ENCODE measurements at places on chromosomes 4 and X.

DNA sequence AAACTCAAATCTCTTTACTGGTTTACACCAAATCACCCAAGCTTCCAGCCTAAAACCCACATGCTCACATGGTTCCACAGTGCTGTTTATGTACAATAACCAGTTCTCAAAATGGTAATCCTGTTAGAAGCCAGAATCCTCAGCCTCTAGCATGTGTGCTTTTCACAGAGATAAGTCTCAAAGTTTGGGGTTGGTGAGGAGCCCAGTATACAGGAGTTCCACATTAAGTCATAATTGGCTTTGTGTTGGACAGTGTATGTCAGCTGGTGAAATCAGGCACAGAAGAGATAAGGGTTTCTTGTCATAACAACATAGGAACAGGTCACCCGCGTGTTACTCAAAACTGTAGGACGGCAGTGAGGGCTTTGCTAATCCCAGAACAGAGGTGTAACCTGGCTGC lies at the start of gene TRIML1:
TSS of gene TRIML1 (plus strand) at position 301 of the 400 bp plus-strand sequence. CDS start 118 bp downstream, outside the sequence.
- no peak for DNase-seq

- DNase-seq: no peak
These were observed 519.5 kb upstream of the FTHL17 start for GRCh38 chrX:31591355-31591754.

- DNase-seq: no peak
These were observed 103.4 kb upstream of the PDLIM3 start for GRCh38 chr4:185638548-185639301.

DNA sequence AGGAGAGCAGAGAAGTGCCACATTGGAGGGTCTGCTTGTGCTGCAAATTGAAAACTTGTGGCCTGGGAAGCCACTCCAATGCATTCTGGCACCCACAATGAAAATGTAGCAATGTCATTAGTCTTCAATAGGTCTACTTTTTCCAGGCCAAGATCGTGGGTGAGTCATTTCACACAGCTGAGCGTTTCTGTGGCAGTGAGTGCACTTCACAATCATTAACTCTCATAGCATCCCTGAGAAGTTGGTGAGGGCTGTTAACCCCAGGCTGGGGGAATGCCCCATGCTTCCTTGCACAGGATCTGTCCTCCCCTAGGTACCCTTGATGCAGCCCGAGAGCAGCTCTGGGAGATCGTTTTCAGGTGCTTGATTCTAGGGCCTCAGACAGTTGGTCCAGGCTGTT lies 196.8 kb upstream of the ATP6AP2 start:
- DNase-seq: no peak

GRCh38 chrX:68916891-68917290 lies 88.1 kb downstream of the EFNB1 start:
- DNase-seq: peak; percentile 32

GRCh38 chr4:32219306-32220075 lies 1499.3 kb downstream of the PCDH7 start:
- no peak for DNase-seq

GRCh38 chr4:15774020-15774420 lies 4.1 kb upstream of the CD38 start:
- DNase-seq: no peak

GRCh38 chr4:75229806-75230570 lies 284.2 kb downstream of the RCHY1 start:
- DNase-seq: no peak

DNA sequence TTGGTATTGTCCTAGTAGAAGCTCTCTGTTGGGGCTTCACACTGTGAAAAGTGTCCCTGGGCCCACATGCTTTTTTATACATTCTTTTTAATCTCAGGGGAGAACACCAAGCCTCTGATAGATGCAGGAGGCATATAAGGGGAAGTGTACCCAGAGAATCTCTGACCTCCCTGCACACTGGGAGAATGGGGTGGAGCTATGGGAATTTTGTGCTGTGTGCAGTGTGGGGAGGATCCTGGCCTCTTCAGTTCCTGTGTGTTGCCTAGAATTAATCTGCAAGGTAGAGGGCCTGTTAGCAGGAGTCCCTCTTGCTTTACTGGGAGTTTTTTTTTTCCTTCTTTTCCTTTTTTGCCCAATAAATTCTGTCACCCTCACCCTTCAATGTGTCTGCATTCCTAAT lies 49.2 kb upstream of the SPIN4 start:
- no peak for DNase-seq

DNA sequence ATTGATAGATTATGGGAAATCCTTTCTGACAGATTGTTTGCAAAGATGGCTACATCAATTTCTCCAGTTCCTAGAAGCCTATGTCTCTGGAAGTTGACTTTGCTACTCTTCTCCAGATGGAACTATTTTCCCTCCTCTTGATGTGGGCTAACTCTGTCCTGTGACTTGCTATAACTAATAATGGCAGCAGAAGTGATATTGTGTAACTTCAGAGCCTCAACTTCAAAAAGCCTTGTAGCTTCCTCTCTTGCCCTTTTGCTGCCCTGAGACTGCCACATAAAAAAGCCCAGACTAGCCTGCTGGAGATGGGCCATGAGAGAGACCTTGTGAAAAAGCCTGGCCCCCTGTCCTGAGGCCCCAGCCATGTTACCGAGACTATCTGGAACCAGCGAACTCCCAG lies 210.7 kb upstream of the SLC7A11 start:
- no peak for DNase-seq

DNA sequence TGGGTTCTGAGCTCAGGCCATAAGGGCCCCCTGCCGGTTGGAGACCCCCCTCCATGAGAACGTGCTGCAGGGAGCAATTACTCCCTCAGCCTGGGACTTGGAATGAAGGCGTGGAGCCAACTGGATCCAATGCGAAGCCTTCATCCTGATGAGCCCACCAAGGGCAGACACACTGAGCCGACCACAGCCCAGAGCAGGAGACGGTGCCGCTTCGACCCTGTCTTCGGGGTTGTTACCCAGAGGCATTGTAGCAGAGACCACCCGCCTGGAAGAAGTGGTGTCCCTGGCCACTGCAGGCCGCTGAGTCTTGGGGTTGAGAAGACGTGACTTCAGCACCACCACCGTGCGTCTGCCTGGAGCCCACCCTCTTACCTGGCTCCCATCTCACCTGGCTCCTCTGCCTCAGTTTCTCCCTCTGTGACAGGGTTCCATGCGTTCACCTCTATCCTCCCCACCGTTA lies 7.0 kb upstream of the NKX1-1 start:
- peak; percentile 21 for DNase-seq

GRCh38 chr4:185761352-185762235 lies 50.4 kb downstream of the SORBS2 start:
- DNase-seq: no peak

DNA sequence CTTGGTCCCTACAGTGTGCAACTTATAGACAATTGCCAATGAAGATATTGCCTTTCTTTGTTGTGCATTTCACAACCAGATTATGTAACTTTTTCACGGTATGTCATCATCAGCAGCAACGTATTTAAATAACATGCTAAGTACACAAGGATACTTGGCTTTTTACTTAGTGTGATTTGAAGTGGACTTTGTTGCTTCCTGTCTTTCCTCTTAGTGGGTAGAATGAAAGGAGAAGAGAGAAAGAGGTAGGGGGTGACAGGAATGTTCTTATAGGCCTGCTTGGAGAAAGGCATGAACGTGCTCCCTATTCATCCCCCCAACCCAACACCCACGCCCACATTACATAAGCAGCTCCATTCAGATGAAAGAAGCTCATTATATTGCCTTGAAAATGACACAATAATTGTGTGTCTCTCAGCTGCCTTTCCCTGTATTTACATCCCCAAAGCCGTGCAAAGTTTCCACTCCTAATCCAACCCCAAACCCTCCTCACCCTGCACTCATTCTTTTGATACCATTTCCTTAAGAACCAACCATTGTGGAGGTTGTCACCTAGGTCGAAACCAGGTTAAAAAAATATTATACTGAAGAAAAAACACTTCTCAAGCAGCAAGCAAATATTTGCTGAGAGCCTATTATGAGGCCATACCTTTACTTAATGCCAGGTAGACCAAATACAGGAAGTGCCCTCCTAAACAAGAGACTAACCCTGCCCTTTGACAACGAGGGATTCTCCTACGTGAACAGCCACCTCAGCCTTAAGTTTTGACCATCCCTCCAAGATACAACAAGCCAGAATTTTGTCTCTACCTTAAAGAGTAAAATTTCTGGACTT lies 25.2 kb upstream of the GK start:
- DNase-seq: no peak

- no peak for DNase-seq
These were observed 470.0 kb upstream of the INTU start for GRCh38 chr4:127162741-127163140.

GRCh38 chrX:48992341-48992740 lies 9.7 kb downstream of the GRIPAP1 start:
- DNase-seq: peak; percentile 51

GRCh38 chr4:99252746-99253145 lies 33.7 kb upstream of the ADH6 start:
- no peak for DNase-seq

DNA sequence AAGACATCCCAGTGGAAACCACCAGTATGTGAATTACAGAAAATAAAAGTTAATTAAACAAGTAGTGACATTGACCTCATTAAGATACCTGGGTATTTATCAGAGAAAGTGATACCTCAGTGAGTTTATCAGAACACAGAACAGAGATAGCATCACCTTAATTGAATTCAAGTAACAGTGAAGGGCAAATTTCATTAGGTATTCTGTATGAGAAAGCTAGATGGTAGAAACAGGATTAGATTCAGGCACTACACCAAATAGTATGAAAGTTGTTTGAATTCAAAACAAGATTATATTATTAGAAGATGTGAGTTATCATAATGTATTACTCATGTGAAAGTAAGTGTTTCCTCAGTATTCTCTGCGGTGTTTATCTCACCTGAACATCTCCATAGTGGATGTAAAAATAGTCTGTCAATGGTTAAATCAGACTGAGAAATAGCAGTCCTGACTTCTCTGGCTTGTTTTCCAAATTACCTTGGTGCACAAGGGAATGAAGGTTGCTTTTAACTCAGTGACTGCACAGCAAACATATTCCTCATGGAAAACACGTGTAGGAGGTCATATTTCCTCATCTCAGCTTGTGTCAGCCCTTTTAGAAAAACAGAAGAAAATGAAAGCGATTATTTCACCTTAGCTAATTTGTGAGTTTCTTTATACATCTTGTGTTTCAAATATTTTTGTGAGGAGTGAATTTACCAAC lies 79.9 kb upstream of the PCDH18 start:
- DNase-seq: no peak

DNA sequence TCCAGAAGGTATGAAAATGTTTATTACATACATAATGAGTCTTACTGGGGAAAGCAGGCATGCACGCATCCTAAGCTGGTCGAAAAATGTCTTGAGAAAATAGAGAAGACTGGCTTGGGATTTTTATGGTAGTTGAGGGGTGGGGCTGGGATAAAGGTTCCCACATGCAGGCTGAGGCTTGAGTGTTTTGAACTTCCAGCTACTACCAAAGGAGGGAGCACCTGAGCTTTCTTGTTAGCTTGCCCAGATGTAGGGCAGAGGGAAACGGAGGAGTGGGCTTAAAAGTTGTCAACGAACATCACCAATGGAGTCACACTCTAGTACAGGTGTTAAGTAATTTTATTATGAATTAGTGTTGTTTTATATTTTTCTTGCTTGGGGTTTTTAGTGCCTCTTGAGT lies 39.6 kb upstream of the SRPX start:
- DNase-seq: no peak

- DNase-seq: no peak
These were observed 1021.2 kb downstream of the PCDH7 start for GRCh38 chr4:31741326-31741725.

GRCh38 chr4:141047228-141047884 lies 85.9 kb downstream of the RNF150 start:
- DNase-seq: no peak

- no peak for DNase-seq
These were observed 6.6 kb downstream of the MSL3 start for GRCh38 chrX:11764602-11765067.

- DNase-seq: no peak
These were observed 10.7 kb downstream of the SGMS2 start for GRCh38 chr4:107835406-107835805.

GRCh38 chr4:11866391-11866790 lies 437.7 kb upstream of the HS3ST1 start:
- DNase-seq: no peak

DNA sequence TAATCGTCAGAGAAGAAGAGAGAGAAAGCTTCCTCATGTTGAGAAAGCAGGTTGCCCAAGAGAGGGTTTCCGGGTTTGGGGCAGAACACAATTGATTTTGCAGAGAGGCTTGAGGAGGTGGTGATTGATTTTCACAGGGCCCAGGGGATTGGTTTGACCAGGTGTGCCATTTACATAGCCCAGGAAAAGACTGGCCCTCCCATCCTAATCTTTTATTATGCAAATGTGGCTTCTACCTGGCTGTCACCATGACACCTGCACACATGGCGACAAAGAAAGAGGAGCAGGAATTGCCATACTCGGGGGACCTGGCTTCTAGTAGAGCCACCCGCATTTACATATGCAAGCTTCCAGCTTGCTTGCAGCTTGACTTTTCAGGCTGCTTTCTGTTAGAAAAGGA lies 405.3 kb downstream of the PPP4R3C start:
- no peak for DNase-seq

DNA sequence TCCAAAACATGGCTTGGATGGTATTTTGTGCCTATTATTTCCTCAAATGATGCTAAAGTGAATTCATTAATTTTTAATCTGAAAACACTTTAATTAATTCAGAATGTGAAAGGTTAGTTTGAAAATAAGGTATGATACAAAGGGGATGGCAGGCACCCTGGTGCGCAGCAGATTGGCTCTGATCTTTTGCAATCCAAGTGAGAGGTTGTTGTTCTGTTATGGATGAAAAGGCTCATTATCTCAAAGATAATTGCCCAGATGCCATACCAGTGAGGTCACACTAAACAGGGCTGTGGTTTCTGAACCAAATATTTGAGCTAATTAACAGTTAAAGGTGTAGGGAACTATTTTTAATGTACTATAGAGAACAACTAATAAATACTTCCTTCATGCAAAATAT lies 504.9 kb downstream of the RAPGEF2 start:
- DNase-seq: no peak

All from D721Med (cell line).